ENCODE measurements at places on chromosomes 1 and 21.

GRCh38 chr21:29293495-29293894, 5.2 kb upstream of the BACH1 start:
- DNase-seq: no peak

- DNase-seq: no peak
Measured at GRCh38 chr1:96845464-96845863, 123.9 kb downstream of the PTBP2 start.

DNA sequence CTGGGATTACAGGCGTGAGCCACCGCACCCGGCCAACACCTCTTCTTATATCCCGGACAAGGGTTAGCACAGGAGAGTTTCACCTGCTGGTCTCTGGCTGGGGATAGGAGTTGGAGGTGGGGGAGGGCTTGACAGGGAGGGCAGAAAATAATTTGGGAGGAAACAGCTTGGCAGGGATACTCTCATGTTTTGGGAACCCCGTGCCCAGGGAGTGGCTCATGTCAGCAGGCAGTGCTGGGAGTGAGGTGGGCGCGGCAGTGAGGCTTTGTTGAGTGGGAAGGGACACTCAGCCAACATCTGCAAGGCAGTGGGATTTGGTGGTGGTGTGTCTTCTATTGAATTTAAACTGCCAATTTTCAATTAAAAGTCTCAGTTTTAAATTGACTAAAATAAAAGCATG, 1.1 kb upstream of the THEM5 start:
- no peak for DNase-seq

DNA sequence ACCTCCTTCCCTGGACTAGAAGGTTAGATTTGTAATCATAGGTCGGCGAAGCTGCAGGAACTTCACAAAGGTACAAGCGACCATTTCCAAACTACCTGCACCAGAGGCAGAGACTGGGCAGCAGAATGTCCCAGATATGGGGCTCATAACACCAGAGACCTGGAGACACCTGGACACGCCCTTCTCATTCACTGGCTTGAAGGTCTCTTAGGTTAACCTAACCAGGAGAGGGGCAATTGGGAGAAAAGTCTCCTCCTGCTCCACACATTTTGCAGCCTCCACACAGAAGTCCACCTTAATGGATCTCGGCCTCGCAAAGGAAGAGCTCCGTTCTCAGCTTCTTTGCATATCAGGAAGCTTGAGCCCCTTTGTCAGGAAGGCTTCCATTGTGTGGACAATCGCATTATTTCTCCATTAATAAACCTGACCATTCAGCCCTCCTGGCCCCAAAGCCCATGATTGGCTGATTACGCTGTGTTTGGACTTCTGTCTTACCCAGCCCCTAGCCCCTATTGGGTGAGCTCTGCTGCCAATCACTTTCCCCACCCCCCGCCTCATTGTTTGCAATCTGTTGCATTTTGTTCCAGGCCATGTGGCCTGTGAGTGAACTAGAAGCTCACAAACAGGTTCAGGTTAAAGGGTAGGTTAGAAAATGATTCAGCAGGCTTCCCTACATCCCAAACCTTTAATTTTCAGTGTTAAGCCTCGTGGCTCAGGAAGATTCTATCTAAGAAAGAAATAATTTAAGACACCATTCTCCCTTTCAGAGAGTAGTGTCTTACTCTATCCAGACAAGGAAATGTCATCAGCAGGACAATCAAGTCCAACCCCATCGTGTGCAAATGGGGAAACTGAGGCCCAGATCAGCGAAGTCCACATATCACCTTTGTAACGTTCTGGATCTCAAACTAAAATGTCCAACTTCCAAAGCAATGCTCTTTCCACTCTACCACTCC, 2.8 kb downstream of the MYCL start:
- peak; percentile 75 for DNase-seq

- peak; percentile 45 for DNase-seq
Measured at GRCh38 chr1:11650331-11650991, 3.8 kb downstream of the FBXO2 start.

GRCh38 chr1:229456016-229456415, 22.1 kb upstream of the ACTA1 start:
- no peak for DNase-seq

All from fibroblast of upper back skin (primary cell).